ENCODE measurements at places on chromosomes 12 and 14. TPM values are rescaled to one million over a fixed set of nuclear protein-coding genes. Genes with fewer than 3 reads are reported as not detected.

DNA sequence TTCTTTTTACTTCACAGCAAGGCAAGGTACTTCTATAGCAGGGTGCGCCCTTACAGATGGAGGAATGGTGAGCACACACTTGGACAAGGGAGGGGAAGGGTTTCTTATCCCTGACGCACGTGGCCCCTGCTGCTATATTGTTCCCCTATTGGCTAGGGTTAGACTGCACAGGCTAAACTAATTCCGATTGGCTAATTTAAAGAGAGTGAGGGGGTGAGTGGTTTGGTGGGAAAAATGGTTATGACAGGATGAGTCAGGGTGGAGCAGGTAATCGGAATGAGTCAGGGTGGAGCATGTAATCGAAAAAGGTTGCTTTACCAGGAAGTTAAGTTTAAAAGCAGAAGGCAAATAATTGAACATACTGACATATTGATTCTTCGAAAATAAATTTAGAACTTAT, 23.7 kb upstream of the RAB21 start:
- no peaks in the 10 kb centered on the region for H3K4me1 ChIP-seq
- H3K36me3 ChIP-seq: no peaks in the 10 kb centered on the region
- no peaks in the 10 kb centered on the region for H3K27me3 ChIP-seq
- H3K27ac ChIP-seq: no peak overlapping the region
- H3K4me3 ChIP-seq: no peak overlapping the region

GRCh38 chr12:15205341-15206010, 15.7 kb downstream of the RERG start:
- no peak for DNase-seq

GRCh38 chr12:105204127-105204526, 31.8 kb downstream of the APPL2 start:
- no peaks in the 10 kb centered on the region for H3K4me1 ChIP-seq
- peaks cover 85% of the 10 kb centered on the region for H3K36me3 ChIP-seq
- no peak overlapping the region for H3K4me3 ChIP-seq
- no peaks in the 10 kb centered on the region for H3K27me3 ChIP-seq
- no peak for DNase-seq
- no peak overlapping the region for H3K27ac ChIP-seq

GRCh38 chr12:102169922-102170621, 27.6 kb downstream of the PMCH start:
- H3K4me3 ChIP-seq: no peak overlapping the region
- H3K27me3 ChIP-seq: no peaks in the 10 kb centered on the region
- H3K27ac ChIP-seq: no peak overlapping the region
- H3K4me1 ChIP-seq: no peaks in the 10 kb centered on the region
- no peak for DNase-seq
- H3K36me3 ChIP-seq: no peaks in the 10 kb centered on the region

GRCh38 chr12:117144599-117144998, 45.4 kb upstream of the TESC start:
- no peak overlapping the region for H3K27ac ChIP-seq
- H3K4me3 ChIP-seq: no peak overlapping the region
- peaks cover 30% of the 10 kb centered on the region for H3K36me3 ChIP-seq

DNA sequence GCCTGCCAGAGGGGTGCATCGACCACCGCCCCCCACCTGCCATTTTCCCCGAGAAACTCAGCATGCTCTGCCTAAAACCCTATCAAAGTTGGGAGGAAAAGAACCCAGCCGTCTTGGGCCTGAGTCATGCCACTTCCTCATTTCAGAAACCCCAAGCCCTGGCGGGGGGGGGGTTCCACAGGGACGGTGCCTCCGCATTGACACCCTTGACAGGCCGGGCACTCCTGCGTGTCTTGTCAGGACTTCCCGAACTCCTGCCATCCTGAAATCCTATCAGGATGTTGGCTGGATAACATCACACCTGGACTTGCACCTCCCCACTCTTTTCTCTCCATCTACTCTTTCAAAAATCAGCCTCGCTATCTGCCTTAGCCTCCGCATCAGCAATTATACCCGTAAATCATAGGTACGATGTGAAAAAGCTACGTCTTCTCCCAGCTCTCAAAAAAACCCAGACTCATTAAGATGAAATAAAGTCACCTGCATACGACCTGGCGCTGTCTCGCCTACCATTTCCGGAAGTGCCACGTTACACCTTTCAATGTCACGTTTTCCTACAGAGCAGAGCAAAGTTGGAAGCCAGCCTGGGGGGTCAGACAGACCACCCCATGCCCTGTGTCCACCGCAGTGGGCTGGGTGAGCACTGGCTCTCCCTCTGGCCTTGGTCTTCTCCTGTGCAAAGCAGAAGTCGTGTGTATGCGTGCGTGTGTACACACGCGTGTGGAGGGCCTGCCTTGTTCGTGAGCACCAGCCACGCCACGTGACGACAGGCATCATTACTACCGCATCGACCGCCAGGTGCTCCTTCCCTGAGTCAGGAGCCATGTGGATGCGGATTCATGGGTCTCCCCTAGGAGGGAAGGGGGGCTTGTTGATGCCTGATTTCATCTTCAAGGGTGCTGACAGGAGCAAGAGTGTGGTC, 96.7 kb downstream of the RFLNA start:
- H3K36me3 ChIP-seq: peaks cover 10% of the 10 kb centered on the region
- DNase-seq: peak; percentile 92
- no peak overlapping the region for H3K4me3 ChIP-seq
- peaks cover 99% of the 10 kb centered on the region for H3K4me1 ChIP-seq

GRCh38 chr12:68259318-68259940, 6.0 kb upstream of the IL22 start:
- no peak overlapping the region for H3K27ac ChIP-seq
- no peak overlapping the region for H3K4me3 ChIP-seq
- H3K36me3 ChIP-seq: no peaks in the 10 kb centered on the region
- no peaks in the 10 kb centered on the region for H3K4me1 ChIP-seq
- H3K27me3 ChIP-seq: no peaks in the 10 kb centered on the region
- no peak for DNase-seq

DNA sequence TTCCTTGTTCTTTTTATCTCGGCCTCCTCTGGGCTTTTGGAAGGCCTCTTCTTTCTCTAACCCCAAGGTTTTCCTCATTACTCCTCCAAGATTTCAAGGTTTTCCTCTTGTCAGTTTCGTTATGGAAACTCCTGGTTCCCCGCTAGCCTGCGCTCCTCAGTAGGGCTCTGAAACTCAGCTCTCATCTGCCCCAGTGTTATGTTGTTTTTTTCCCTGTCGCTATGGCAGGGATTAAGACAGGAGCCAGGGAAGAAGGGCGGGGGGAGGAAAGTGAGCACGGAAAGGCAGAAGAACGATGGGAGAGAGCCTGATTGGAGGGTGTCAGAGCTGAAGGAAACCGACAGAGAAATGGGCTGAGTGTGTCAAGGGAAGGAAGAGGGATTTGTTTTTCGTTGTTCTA, 26.5 kb upstream of the JDP2 start:
- peak; percentile 81 for DNase-seq
- no peaks in the 10 kb centered on the region for H3K36me3 ChIP-seq
- H3K4me1 ChIP-seq: peaks cover 29% of the 10 kb centered on the region
- no peak overlapping the region for H3K4me3 ChIP-seq
- peak overlapping the region; percentile 79 for H3K27ac ChIP-seq
- no peaks in the 10 kb centered on the region for H3K27me3 ChIP-seq

GRCh38 chr14:52954346-52955214, 3.7 kb upstream of the FERMT2 start:
- peak overlapping the region; percentile 46 for H3K27ac ChIP-seq
- H3K4me3 ChIP-seq: no peak overlapping the region
- H3K27me3 ChIP-seq: no peaks in the 10 kb centered on the region

DNA sequence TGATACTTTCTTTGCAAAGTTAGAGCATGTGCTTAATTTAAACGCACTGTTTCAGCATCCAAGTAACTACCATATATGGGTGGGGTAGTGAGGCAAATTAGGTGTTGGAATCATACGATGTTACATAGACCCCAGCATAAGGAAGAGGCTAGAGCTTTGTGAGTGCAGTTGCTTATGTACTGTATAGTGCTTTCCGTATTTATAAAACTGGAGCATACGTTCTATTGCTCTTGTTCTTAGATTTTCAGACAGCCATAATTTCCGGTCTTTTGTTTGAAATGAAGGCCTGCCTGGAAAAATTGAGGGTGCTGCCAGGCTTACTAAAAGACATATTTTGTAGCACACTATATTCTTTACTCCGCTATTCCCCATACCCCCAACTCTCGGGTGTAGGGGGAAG, 335.7 kb downstream of the FOXG1 start:
- no peaks in the 10 kb centered on the region for H3K4me1 ChIP-seq
- no peak overlapping the region for H3K4me3 ChIP-seq
- H3K27ac ChIP-seq: no peak overlapping the region

DNA sequence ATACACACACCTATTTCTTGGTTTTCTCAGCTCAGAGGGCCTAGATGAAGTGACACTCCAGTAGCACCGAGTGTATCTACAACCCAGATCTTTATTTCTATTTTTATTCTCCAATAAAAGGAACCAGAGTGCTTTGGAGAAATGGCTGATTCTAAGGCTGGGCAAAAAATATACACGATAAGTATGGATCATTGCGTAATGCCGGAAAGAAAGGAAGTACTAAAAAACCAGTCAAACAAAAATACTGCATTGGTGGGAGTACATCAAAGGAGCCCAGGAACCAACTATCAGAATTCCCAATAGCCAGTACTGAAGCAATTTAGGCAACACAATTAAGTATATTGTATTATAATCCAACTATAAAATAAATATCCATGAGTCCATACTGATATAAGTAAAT, 400.9 kb upstream of the CCDC196 start:
- no peaks in the 10 kb centered on the region for H3K36me3 ChIP-seq
- no peak overlapping the region for H3K4me3 ChIP-seq
- H3K27ac ChIP-seq: no peak overlapping the region
- no peak for DNase-seq

GRCh38 chr12:53336181-53336681, at the start of gene SP7:
Gene SP7, minus strand, starts transcription at chr12:53336354. Its CDS starts 708 bp downstream, at chr12:53335646.
- H3K36me3 ChIP-seq: no peaks in the 10 kb centered on the region
- H3K4me3 ChIP-seq: no peak within 1 kb of the TSS
- no peak within 1 kb of the TSS for H3K27ac ChIP-seq
- H3K4me1 ChIP-seq: no peaks in the 10 kb centered on the region

SERPINA9 gene
- not detected for total RNA-seq

CAND1 gene
- 24.8 TPM for total RNA-seq

ZC2HC1C gene
- total RNA-seq: 4.8 TPM

LUM gene
- total RNA-seq: 196 TPM

TRMT61A gene
- 4.4 TPM for total RNA-seq

NR2C1 gene
- total RNA-seq: 34.6 TPM

CEBPE gene
- total RNA-seq: not detected

LPAR5 gene
- 3.7 TPM for total RNA-seq

HPD gene
- 0.39 TPM for total RNA-seq

E2F7 gene
- total RNA-seq: not detected

CIT gene
- total RNA-seq: 0.79 TPM

CREBL2 gene
- 22.7 TPM for total RNA-seq

SLC38A4 gene
- 0.28 TPM for total RNA-seq

ANO2 gene
- 9.3 TPM for total RNA-seq

Measured in right atrium auricular region (tissue), 2 donors.